ENCODE measurements at places on chromosomes 3 and 15. TPM values are rescaled to one million over a fixed set of nuclear protein-coding genes. Genes with fewer than 3 reads are reported as not detected.

Gene CHDH
- 1.2 TPM for total RNA-seq

Gene RHOA
- total RNA-seq = 498 TPM

Gene P2RY14
- 3.9 TPM for total RNA-seq

Gene NXPE3
- total RNA-seq = 27.1 TPM

Gene PSTPIP1
- total RNA-seq = 92.4 TPM

Gene NAA80
- total RNA-seq = 15.1 TPM

Gene CXCR6
- 16.0 TPM for total RNA-seq

Gene NSMCE3
- total RNA-seq = 6.5 TPM
